ENCODE measurements at places on chromosomes 2 and 18.

- DNase-seq = no peak
These were observed 60.6 kb downstream of the ZNF516 start for GRCh38 chr18:76434452-76434851.

GRCh38 chr18:67408240-67408639 is 108.3 kb downstream of the DSEL start:
- DNase-seq = no peak

GRCh38 chr2:14558335-14558919 is 74.1 kb upstream of the LRATD1 start:
- DNase-seq = no peak

DNA sequence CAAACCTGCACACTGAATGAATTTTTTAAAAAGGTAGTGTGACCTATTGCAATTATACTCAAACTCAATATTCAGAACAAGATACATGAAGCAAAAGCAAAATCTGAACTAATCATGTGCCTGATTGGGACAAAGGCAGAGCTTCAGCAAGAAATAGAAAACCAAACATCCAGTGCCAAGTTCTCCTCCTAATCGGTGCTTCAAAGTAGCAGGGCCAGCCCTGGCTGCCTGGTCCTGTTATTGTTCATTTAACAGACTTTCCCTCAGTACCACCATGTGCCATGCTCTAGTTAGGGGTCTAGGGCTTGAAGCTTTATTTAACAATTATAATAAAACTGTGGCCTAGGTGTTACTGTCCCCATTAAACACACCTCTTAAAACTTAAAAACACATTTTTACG is 281.5 kb upstream of the PXDN start:
- DNase-seq = no peak
